ENCODE measurements at places on chromosomes 4 and X.

DNA sequence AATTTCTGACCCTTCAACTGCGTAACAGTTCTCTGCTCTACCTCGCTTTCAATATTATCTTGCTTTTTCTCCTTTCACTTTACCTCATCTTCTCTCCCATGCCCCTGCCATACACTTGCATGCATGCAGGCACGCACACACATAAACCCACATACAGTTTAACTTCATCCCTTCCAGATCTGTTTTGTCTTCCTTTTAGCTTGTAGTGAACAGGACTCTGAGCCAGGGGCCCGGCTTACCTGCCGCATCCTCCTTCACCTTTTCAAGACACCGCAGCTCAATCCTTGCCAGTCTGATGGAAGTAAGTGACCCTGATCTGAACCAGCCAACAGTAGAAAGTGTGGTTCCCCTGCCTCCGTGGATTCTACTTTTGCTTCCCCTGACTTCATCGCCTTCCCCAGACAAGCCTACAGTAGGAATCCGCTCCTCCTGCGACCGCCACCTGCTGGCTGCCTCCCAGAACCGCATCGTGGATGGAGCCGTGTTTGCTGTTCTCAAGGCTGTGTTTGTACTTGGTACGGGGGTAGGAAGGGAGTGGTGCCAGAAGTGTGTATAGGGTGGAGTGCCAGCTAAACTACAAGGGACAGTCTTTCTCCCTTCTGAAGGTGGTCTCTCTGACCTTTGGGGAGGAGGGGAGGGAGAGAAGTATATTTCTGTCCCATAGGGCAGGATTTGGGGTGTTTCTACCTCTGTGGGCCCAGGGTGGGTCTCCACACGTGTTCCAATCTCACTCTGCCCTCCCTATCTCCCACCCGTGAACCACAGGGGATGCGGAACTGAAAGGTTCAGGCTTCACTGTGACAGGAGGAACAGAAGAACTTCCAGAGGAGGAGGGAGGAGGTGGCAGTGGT, 10.7 kb downstream of the MED12 start:
- no peak for DNase-seq

- DNase-seq: peak; percentile 13
These were observed 42.5 kb downstream of the LAMP2 start for GRCh38 chrX:120426599-120426998.

DNA sequence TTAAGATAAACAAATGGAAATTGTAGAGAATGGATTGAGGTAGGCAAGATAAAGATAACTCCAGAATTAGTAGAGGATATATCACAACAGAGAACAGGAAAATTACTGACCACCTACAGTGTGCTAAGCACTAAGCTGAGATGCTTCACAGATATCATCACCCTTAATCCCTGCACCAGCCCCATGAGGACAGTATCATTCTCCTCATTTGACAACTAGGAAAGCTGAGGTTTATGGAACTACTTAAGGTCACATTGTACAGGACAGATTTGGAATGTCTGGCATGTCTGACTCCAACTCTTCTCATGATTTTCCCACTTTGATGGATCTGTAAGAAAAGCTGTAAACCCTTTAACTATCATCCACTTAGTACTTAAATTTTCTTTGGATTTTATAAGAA, 95.5 kb downstream of the CASK start:
- DNase-seq: peak; percentile 26

DNA sequence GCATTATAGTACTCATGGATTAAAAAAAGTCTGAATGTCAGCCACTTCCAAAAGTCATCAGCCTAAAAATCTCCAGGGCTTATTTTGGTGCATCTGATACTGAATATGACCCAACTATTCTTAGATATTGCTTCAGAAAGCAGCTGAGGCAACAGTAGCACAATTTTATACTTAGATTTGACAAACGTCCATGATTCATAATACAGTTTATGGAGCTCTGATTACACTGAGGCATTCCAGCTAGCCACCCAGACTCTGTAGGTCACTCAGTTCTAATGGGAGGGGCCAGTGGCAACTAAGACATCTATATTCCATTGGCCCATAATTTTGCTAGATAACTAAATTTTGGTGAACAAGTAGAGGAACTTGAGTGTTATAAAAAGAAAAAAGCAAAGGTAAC, 10.3 kb downstream of the SPATA4 start:
- DNase-seq: peak; percentile 64

- no peak for DNase-seq
These were observed 141.2 kb downstream of the PDGFC start for GRCh38 chr4:156830351-156830750.

DNA sequence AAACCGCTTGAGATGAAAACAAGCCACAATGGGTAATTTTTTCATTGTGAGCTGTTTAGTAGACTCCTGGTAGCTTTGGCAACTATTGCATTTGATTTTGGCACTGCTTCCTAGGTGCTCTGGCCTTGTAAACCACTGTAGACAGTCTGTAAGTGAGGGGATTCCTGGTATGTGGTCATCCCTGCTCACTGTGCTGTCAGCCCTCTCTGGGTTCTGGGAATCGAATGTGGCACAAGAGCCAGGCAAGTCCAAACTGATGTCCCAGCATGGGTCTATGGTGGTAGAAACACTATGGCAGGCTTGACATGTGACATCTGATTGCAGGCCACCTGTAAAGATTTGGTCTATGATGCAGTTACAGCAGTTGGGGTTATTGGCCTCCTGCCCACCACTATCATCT, 2.5 kb downstream of the USP51 start:
- no peak for DNase-seq

- DNase-seq: no peak
These were observed 71.7 kb upstream of the BCOR start for GRCh38 chrX:40169193-40170101.

DNA sequence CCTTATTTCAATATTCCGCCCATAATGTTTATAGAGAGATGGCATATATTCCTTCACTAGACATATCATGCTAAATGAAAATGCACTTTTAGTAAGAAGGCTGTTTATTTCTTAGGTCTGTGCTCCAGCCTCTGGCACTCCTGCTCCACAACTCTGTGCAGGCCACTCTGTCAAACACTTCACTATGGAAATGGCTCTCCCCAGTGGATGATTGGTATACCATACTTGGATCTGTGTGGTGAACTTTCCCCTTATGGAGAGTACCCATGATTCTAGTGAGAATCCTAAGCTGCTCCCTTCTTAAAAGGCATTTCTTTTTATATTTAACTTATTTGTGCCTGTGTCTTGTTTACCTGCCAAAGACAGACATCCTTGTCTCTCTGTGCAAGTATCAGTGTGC, 480.1 kb upstream of the GALNT7 start:
- no peak for DNase-seq

GRCh38 chrX:122363112-122363795, 820.8 kb upstream of the GRIA3 start:
- DNase-seq: no peak

DNA sequence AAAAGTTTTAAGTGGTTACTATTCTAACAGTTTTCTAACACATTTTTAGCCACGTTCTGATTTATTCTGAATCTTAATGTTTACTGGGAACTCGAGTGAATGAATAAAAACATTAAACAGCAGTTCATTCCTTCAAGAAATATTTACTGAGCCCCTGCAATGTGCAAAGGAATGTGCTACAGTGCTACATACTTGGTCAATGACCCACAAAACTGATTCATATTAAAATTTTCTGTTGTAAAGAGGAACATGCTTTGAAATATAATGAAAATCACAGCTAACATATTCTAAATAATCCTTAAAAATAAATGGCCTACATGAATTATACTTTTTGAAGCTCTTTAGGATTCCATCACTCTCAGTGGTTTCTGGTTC, 78.7 kb downstream of the ARAP2 start:
- peak; percentile 15 for DNase-seq

GRCh38 chrX:15564981-15565579, 35.7 kb downstream of the ACE2 start:
- DNase-seq: no peak

DNA sequence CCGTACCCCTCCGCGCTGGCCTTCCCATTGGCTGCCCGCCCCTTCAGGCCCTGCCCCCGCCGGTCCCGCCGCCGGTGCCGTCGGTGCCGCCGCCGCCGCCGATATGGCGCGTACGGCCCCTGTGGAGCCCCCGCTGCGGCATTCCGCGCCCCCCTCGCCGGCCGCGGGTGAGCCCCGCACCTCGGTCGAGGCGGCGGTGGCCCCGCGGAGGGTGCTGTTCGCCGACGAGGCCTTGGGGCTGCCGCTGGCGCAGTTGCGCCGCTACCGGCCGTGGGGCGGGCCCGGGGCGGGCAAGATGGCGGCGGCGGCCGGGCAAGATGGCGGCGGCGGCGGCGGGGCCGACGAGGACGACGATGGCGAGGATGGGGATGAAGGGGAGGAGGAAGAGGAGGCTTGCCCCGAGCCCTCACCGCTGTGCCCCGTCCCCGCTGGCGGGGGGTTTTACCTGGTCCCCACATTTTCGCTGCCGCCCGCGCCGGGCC, at the start of gene PPP1R3F:
PPP1R3F (plus strand) TSS at position 27 of the 482 bp plus-strand sequence; CDS start at position 104, 77 bp downstream.
- DNase-seq: no peak

GRCh38 chr4:119231491-119231890, 19.0 kb downstream of the USP53 start:
- DNase-seq: no peak

GRCh38 chr4:114807357-114807756, 208.8 kb downstream of the UGT8 start:
- DNase-seq: no peak

- peak; percentile 71 for DNase-seq
These were observed 87.2 kb downstream of the AREG start for GRCh38 chr4:74531963-74532794.

- DNase-seq: no peak
These were observed 15.2 kb downstream of the GUCY1B1 start for GRCh38 chr4:155774033-155774432.

GRCh38 chr4:102789317-102789717, 28.5 kb upstream of the MANBA start:
- peak; percentile 49 for DNase-seq

DNA sequence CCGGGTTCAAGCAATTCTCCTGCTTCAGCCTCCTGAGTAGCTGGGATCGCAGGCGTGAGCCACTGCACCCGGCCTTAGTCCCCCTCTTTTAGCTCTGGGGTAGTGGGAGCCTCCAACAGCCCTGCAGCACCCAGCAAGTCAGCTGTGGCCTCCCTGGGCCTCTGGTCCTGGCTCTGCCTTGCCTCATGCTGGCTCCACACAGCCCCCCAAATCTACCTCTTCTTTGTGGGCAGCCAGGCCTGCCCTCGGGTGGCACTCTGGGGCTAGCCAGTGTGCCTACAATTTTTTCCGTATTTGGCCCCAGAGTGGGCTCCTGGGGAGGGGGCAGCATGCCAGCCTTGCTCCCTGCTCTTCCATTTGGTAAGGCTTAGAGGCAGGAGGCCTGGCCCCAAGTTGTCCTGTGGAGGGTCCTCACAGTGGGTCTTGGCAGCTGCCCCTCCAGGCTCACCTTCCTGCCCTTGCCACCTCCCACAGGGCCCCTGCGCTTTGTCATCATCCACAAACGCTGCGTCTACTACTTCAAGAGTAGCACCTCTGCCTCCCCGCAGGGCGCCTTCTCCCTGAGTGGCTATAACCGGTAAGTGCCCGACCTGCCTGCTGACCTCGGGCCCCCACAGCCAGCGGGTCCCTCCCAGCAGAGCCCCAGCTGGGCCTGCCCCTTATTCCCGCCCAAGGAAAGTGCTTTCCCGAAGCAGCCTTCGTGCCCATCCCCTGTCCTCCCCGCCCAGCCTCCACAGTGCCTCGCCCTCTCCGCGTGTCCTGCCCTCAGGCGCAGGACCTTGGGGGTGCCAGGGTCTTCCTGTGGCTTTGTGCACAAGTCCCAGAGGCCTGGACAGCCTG, 21.0 kb upstream of the ADD1 start:
- DNase-seq: no peak

GRCh38 chrX:36577006-36577405, 431.2 kb upstream of the FAM47C start:
- DNase-seq: no peak

DNA sequence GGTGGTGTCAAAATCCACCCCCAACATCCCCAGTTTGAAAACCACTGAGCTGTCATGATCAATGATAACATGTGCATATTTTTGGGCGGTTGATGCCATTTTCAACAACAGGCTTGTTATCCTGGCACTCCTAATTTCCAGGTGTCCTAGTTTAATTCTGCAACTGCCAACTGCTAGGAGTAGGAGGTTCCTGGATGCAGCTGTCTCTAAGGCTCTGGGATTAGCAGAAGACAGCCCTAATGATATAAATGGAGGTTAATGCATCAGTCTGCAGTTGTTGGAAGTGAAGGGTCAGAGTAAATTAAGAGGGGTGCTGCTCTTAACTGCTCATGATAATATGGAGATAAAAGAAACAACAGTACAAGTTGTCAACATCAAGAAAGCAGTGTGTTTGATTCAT, 23.8 kb downstream of the ARFIP1 start:
- no peak for DNase-seq

GRCh38 chrX:119809185-119809666, 17.8 kb upstream of the RPL39 start:
- no peak for DNase-seq

- no peak for DNase-seq
These were observed 53.8 kb upstream of the HGFAC start for GRCh38 chr4:3387943-3388361.

DNA sequence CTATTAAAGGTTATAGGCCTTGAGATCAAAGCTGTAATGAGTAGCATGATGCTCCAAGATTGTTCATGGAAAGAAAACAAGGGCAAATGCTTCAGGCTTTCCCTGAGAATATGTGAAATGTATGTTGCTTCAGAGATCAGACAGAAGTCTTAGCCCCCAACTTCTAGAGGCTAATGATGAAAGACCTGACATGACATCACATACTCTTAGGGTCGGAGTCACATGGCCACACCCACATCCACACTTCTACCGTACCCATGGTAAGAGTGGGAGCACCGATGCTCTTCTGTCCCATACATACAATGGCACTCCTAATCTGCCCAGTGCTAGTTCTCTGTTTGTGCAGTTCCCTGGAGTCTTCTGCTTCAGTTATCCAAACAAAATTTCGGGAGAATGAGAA, 111.9 kb upstream of the ACSL4 start:
- DNase-seq: no peak

Data from fibroblast of skin of left biceps (primary cell).